Activated T-cell treated with anti-CD3 and anti-CD28 coated beads, Interleukin-2, amount 50 U/mL, for 72 hours (primary cell): ENCODE measurements at places on chromosomes 13 and 19. TPM values are rescaled to one million over a fixed set of nuclear protein-coding genes. Genes with fewer than 3 reads are reported as not detected.

The ZBTB32 gene
- 147 TPM for total RNA-seq

The ZNF66 gene
- 10.5 TPM for total RNA-seq

The CPB2 gene
- total RNA-seq: not detected

The SHISA2 gene
- total RNA-seq: 0.19 TPM

The KIR3DL1 gene
- total RNA-seq: 0.21 TPM

The FCER2 gene
- 2.3 TPM for total RNA-seq

DNA sequence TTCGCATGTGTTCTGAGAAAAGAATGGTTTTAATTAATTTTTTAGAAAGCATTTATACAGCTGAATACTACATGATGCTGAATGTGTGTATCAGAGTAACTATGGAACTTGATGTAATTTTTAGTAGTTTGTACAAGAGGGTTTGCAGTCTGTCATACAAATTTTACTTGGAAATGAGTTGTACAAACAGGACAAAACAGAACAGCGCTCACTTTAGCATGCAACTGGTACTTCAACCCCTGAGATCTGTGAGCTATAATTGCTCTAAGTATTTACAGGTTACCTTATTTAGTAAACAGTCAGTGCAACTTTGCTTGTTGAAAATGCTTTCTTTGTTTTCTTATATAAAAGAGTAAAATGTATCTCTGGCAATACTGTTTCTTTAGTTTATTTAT is 706 bp downstream of the TNFRSF19 start:
- DNase-seq: no peak

- DNase-seq: no peak
Observed at GRCh38 chr19:9054765-9055164, 32.1 kb upstream of the OR1M1 start.

DNA sequence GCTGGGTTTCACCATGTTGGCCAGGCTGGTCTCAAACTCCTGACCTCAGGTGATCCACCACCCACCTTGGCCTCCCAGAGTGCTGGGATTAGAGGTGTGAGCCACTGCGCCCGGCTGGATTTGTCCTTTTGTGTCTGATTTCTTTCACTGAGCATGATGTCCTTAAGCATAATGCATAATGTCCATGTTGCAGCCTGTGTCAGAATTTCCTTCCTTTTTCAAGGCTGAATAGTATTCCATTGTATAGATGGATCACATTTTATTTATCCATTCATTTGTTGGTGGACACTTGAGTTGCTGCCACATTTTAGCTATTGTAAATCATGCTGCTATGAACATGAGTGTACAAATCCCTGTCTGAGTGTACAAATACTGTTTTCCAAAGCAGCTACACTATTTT is 25.5 kb downstream of the RFX2 start:
- DNase-seq: no peak

GRCh38 chr19:37362733-37363132 is 8.2 kb upstream of the ZNF527 start:
- no peak for DNase-seq

DNA sequence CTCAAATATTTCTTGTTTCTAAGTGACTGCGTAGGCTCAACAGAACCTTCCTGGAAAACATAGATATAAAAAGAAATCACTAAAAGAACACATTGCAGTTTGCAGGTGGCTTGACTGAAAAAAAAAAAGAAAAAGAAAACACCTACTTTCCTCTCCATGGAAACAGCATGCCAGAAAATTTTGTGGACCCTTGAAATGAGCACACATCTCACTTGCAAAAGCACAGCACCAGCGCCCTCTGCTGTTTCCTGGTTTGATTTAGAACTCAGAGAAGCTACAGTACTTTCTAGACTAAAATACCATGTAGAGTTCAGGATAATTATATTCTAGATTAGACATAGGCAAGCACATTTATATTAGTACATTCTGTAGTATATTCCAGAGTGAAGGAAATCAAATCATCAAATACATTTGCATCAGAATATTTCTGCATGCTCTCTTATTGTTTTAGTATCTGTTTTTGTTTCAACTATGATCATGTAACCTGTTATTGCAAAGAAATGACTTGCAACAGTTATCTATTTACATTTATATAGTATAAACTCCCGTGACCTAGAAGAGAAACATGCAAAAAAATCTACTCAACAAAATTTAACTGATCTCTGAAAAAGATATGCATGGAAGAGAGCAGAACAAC is 22.3 kb upstream of the XPO4 start:
- DNase-seq: peak; percentile 74

- no peak for DNase-seq
Observed at GRCh38 chr13:87280139-87280538, 391.0 kb upstream of the SLITRK5 start.

GRCh38 chr19:30277941-30278881 is 94.0 kb upstream of the ZNF536 start:
- no peak for DNase-seq

- DNase-seq: no peak
Observed at GRCh38 chr13:107960301-107960700, 255.0 kb downstream of the LIG4 start.

GRCh38 chr19:30670011-30670329 is 297.8 kb downstream of the ZNF536 start:
- no peak for DNase-seq

GRCh38 chr13:27405546-27406134 is 18.8 kb upstream of the GTF3A start:
- DNase-seq: no peak

- no peak for DNase-seq
Observed at GRCh38 chr13:37382146-37382545, 216.4 kb downstream of the POSTN start.

GRCh38 chr19:44987148-44987675 is 14.1 kb upstream of the RELB start:
- no peak for DNase-seq

DNA sequence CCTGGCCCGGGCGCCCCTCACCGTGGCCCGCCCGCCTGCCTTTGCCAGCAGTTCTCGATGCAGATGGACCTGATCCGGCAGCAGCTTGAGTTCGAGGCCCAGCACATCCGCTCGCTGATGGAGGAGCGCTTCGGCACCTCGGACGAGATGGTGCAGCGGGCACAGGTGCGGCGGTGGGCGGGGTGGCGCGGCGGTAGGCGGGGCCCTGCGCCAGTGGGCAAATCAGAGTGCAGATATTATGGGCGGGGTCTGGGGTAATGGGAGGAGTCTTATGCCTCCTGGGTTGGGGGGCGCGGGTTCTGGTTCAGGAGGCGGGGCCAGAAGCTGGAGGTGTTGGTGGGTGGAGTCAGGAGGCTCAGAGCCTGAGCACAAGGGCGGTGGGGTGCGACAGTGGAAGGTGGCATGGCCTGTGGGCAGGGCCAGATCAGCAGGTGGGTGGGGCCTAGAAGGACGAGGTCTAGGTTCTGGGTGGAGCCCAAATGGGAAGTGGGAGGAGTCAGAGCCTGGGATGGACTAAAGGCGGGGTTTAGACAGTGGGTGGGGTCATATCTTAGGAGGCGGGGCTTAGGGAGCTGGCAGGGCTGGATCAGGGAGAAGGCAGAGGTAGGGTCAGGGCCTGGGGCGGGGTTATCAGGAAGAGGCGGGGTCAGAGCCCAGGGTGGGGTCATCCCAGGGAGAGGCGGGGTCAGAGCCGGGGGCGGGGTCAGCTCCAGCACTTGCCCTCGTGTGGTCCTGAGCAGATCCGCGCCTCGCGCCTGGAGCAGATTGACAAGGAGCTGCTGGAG is 5.6 kb downstream of the APC2 start:
- DNase-seq: peak; percentile 80
